Dorsolateral prefrontal cortex (tissue), 122 donors: ENCODE measurements at places on chromosomes 4 and X.

- no peak for DNase-seq
Observed at GRCh38 chr4:161583549-161583948, 580.3 kb downstream of the FSTL5 start.

GRCh38 chr4:76579596-76580375, 144.8 kb downstream of the SHROOM3 start:
- no peak for DNase-seq

- no peak for DNase-seq
Observed at GRCh38 chr4:181008164-181008563, 1235.0 kb upstream of the TENM3 start.

- peak; percentile 62 for DNase-seq
Observed at GRCh38 chrX:109475174-109475891, 6.6 kb downstream of the GUCY2F start.

DNA sequence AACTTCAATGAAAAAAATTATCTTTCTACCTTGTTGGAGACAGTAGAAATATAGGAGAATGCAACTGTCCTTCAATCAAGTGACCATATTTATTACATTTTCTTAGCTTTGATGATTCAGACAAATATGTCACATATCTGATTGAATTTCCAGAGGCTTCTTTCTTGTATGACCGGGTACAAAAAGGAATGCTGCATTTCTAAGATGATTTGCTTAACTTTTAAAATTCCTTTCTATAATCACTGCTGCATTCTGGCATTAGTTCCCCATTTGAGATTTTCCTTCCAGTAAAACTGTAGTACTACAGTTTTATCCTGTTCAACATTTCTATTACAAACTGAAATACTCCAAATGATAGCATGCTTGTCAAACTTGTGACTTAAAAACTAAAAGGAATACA, 5.2 kb downstream of the MFSD8 start:
- DNase-seq = no peak
